Breast epithelium (tissue), 4 donors: ENCODE measurements at places on chromosomes 6 and 20.

DNA sequence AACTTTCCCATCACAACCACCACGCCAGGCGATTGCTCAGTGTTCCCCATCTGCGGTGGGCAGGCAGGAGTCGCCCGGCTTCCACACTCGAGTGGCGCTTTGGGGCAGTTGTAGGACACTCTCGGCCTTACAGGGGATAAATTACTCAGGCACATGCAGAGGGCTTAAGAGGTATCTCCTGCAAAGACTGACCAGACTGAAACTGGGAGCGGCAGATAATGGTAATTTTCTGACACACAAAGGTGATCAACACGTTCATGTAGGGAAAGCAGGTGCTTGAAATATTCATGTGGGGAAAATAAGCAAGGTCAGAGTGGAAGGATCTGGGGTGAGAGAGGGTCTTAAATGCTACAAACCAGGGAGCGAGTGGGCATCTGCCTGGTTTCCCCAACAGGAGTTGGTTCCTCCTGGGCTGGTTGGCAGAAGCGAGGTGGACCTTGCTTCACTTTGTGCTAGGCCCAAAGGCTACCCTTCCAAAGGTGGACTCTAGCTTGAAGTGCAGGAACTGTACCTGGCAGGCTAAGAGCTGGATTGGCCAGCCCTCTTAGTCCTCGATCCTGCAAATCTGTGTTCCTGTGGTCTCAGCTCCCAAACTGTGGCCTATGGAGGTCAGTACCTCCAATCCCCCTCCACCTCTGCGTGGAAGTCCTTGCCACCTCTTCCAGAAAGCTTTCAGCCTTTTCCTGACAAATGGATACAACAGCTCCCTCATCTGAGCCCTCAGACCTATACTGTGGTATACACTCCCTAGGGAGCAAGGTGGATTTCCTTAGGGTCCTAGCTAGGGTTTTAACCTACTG, 16.7 kb downstream of the PLAGL2 start:
- no peaks in the 10 kb centered on the region for H3K27me3 ChIP-seq
- H3K4me1 ChIP-seq = peaks cover 10% of the 10 kb centered on the region
- DNase-seq = no peak
- H3K36me3 ChIP-seq = no peaks in the 10 kb centered on the region

DNA sequence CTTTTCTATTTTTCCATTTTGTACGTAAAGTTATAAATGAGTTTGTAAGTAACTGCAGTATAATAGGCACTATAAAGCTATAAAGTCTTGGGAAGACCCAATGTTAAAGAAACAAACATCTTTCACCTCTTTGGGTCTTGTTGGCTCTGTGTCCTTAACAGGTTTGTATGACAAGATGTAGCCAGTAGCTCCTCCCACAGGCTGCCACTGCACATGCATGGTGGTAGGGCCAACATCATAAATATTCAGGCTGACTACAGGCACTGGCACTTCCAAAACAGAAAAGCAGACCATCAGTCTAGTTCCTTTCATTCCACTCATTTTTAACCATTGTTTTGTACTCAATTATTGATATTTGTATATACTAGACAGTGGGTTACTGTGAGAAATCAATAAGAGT, 59.9 kb downstream of the COL12A1 start:
- no peaks in the 10 kb centered on the region for H3K36me3 ChIP-seq
- H3K27ac ChIP-seq = no peak overlapping the region
- no peaks in the 10 kb centered on the region for H3K4me1 ChIP-seq
- no peak for DNase-seq

DNA sequence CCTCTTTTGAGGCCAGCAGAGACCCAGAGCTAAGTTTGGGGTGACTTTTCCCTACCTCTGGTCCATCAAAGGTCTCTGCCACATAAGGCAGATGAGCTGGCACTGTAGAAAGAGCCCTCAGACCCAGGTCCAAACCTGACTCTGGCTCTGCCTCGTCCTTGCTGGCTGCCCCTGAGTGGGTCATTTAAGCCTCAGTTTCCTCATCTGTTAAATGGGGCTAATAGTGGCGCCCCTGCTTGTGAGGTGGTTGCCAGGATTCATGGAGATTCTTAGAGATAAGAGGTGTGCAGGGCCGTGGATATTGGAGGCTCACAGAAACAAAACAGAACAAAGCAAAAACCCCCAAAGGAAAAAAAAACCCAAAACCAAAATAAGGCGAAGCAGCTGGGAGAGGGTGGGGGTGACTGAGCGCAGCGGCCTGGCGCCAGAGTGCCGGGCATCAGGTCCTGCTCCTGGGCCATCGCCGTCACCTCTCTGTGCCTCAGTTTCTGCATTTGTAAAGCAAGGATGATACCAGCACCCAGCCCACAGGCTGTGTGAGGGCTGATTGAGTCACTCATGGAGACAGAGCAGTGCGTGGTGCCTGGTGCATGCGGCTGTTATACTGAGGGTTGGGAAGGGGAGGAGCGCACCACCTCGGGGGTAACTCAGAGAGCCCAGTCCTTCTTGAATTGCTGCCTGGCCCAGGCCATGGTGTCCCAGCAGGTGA, 133.8 kb upstream of the PTPN1 start:
- no peaks in the 10 kb centered on the region for H3K36me3 ChIP-seq
- H3K27me3 ChIP-seq = no peaks in the 10 kb centered on the region
- H3K27ac ChIP-seq = peak overlapping the region; percentile 36
- no peak overlapping the region for H3K4me3 ChIP-seq
- DNase-seq = no peak

GRCh38 chr6:1351381-1352008, 37.9 kb upstream of the FOXF2 start:
- H3K36me3 ChIP-seq = no peaks in the 10 kb centered on the region
- no peaks in the 10 kb centered on the region for H3K4me1 ChIP-seq
- H3K4me3 ChIP-seq = no peak overlapping the region
- no peaks in the 10 kb centered on the region for H3K27me3 ChIP-seq
- no peak for DNase-seq

DNA sequence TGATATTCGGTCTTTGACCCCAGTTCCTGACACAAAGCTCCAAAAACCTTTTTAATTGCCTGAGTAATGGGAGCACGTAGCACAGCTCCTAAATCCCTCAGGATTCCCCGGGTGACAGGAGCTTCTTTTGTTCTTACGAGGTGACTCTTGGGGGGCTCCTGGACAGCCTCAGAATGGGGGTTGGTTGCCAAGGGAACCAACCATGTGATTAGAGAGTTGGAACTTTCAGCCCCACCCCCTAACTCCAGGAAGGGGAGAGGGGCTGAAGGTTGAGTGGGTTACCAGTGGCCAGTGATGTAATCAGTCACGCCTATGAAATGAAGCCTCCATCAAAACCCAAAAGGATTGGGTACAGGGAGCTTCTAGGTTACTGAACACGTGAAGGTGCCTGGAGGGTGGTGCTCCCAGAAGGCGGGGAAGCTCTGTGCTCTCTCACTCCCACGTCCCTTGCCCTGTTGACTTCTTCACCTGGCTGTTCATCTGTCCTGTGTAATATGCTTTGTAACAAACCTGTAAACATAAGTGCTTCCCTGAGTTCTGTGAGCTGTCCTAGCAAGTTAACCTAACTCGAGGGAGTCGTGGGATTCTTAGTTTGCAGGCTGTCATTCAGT, 89.5 kb downstream of the CHMP4B start:
- no peak overlapping the region for H3K27ac ChIP-seq
- no peak for DNase-seq
- no peaks in the 10 kb centered on the region for H3K4me1 ChIP-seq
- no peaks in the 10 kb centered on the region for H3K27me3 ChIP-seq
- H3K4me3 ChIP-seq = no peak overlapping the region
- H3K36me3 ChIP-seq = no peaks in the 10 kb centered on the region

- no peaks in the 10 kb centered on the region for H3K27me3 ChIP-seq
- no peaks in the 10 kb centered on the region for H3K4me1 ChIP-seq
- H3K36me3 ChIP-seq = no peaks in the 10 kb centered on the region
- DNase-seq = no peak
- H3K4me3 ChIP-seq = no peak overlapping the region
Observed at GRCh38 chr20:4437131-4437530, 284.6 kb upstream of the PRND start.

DNA sequence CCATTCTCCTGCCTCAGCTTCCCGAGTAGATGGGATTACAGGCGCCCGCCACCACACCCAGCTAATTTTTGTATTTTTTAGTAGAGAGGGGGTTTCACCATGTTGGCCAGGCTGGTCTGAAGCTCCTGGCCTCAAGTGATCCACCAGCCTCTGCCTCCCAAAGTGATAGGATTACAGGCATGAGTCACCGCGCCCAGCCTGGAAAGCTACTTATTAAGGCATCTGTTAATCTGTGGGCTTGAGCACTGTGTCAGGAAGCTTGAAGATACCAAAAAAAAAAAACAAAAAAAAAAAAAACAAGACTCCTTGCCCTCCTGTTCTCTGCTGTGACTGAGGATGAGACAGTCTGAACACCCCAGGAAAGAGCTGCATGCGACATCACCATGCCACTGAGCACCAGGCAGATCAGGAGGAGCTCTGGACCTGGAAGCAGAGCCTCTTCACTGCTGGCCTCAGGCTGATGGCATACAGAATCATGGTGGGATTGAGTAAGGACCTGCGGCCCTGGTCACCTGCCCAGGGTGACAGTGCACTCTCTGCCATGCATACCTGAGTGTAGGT, 166.5 kb upstream of the SNX9 start:
- peak; percentile 19 for DNase-seq
- H3K4me1 ChIP-seq = no peaks in the 10 kb centered on the region
- H3K27ac ChIP-seq = no peak overlapping the region
- H3K36me3 ChIP-seq = no peaks in the 10 kb centered on the region

GRCh38 chr6:106197441-106197840, 111.3 kb downstream of the PRDM1 start:
- no peaks in the 10 kb centered on the region for H3K27me3 ChIP-seq
- H3K27ac ChIP-seq = no peak overlapping the region
- no peak overlapping the region for H3K4me3 ChIP-seq
- H3K36me3 ChIP-seq = no peaks in the 10 kb centered on the region
- no peak for DNase-seq
